Activated naive CD4-positive, alpha-beta T cell treated with anti-CD3 and anti-CD28 coated beads, Interleukin-2, amount 10 ng/mL, durations not matched to agents 7 days and 5 days (primary cell): ENCODE measurements at places on chromosomes 7 and 10.

DNA sequence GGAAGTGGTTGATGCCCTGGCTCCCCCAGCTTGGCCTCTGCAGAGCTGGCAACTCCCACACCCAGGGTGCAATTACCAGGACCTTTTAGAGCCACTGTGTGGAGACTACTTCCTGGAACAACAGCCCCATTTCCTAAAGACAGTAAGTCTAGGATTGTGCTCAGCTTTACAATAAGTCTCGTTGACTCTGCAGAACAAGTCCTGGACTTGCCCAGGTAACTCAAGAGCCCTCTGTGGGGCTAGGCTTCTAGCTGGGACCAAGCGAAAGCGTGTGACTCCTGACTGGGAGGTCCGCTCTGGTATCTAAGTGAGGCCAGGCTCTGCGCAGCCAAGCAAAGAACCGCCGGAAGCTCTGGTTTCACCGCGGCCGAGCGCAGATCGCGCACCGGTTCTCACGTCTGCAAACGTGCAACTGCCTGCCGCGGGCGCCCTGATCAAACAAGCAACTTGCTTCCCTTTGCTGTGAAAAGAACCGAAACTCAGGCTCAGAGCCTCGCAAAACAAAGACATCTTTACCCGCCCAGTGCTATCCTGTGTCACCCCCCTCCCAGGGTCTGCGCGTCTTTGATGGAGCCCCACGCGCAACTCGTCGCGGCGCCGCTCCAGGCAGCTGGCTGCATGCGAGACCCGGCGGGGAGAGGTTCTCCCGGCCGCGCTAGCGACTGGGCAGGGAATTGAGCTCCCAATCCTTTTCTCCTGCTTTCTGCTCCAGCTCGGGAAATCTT, 4.4 kb upstream of the PDLIM1 start:
- peak overlapping the region; percentile 60 for H3K4me3 ChIP-seq
- peak; percentile 85 for DNase-seq
- peaks cover 53% of the 10 kb centered on the region for H3K4me1 ChIP-seq
- no peaks in the 10 kb centered on the region for H3K36me3 ChIP-seq
- H3K27ac ChIP-seq, result peak overlapping the region; percentile 93

GRCh38 chr10:2173327-2173726, 436.0 kb upstream of the ADARB2 start:
- no peak overlapping the region for H3K27ac ChIP-seq
- no peaks in the 10 kb centered on the region for H3K36me3 ChIP-seq
- DNase-seq, result no peak
- no peak overlapping the region for H3K4me3 ChIP-seq
- H3K4me1 ChIP-seq, result no peaks in the 10 kb centered on the region

- H3K4me3 ChIP-seq, result no peak overlapping the region
- H3K4me1 ChIP-seq, result no peaks in the 10 kb centered on the region
- no peak for DNase-seq
- no peaks in the 10 kb centered on the region for H3K27me3 ChIP-seq
Observed at GRCh38 chr7:96273716-96274115, 48.2 kb downstream of the SLC25A13 start.

DNA sequence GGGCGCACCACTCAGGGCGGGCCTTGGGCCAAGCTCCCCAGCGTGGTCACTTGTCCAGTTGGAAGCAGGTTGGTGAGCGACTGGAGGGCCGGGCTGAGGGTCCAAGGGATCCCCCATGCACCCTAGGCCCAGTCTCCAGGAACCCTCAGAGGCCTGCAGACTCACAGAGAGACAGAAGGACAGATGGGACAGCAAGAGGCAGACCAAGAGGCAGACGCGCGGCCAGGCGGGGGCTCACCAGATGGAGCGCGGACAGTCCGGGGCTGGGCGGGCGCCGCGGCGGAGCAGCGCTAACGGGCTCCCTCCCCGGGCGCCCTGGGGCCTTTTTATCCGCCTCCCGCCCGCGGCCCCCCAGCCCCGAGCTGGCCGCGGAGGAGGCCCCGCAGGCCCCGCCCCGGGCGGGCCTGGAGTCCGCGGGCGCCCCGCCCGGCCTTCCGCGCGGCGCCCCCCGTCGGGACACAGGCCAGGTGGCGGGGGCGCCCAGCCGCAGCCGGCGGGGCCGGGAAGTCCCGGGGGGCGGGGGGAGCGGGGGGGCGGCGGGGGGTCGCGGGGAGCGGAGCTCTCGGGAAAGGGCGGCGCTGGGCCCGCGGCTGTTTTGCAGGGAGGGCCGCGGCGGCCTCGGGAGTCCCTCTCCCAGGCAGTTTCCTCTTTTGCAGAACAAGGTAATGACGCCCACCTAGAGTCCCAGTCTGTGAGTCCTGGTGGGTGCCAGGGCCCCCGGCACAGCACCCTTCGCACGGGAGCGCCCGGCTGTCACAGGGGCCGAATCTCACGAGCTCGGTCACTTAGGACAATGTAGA, at the start of gene LOXL4:
Gene LOXL4, minus strand, starts transcription at position 301 of the 800 bp plus-strand sequence. CDS start 5,175 bp downstream, outside the sequence.
- peaks cover 2% of the 10 kb centered on the region for H3K4me1 ChIP-seq
- DNase-seq, result no peak
- no peak within 1 kb of the TSS for H3K27ac ChIP-seq
